Kidney tubule cell (primary cell): ENCODE measurements at places on chromosomes 1 and 21.
A peak's percentile ranks its signal among the peaks of the same experiment; 100 is the strongest.

GRCh38 chr21:34973685-34974084 lies 75.4 kb downstream of the RUNX1 start:
- DNase-seq = no peak

- DNase-seq = peak; percentile 57
Observed at GRCh38 chr1:155003227-155003765, 694 bp downstream of the ZBTB7B start.

- peak; percentile 55 for DNase-seq
Observed at GRCh38 chr1:19651141-19651737, 7.1 kb downstream of the NBL1 start.

- DNase-seq = peak; percentile 2
Observed at GRCh38 chr21:29939104-29939923, 482 bp downstream of the GRIK1 start.

DNA sequence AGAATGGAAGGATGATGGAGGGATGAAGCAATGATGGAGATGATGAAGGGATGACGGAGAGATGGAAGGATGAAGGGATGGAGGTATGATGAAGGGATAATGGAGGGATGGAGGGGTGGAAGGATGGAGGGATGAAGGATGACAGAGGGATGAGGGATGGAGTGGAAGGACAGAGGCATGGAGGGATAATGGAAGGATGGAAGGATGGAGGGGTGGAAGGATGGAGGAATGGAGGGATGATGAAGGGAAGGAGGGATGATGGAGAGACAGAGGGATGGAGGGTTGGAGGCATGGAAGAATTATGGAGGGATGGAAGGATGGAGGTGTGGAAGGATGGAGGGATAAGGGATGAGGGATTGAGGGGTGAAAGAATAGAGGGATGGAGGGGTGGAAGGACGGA lies 62.8 kb downstream of the KCNAB2 start:
- no peak for DNase-seq

DNA sequence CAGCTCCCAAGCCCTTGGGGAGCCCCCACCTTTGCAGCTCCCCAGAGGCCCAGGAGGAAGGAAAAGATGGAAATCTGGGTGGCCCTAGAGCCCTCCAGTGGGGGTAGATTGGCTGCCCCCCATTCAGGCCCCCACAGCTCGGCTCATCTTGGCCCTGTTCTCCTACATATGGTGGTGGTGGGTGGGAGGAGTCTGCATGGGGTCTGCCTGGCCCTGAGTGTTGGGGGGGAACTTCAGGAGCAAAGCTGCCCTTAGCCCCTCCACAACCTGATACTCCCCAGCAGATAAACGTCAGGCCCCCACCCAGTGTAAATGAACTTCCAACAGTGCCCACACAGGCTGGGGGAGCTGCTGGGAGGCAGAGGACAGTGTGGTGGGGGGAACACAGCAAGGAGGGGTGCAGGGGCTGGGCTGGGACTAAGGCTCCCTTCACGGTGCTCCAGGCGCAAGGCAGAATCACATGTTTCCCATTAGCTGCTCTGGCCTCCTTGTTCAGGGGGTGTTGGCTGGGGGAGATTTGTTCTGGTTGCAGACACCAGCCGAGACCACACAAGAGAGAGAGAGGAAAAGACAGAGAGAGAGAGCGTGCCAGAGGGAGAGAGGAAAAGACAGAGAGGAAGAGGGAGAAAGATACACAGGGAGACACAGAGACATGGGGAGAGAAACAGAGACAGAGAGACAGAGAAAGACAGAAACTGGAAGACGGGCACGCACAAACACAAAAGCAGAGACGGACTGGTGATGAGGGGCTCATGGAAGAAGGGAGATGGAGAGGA lies 42.6 kb downstream of the AHDC1 start:
- DNase-seq = no peak

DNA sequence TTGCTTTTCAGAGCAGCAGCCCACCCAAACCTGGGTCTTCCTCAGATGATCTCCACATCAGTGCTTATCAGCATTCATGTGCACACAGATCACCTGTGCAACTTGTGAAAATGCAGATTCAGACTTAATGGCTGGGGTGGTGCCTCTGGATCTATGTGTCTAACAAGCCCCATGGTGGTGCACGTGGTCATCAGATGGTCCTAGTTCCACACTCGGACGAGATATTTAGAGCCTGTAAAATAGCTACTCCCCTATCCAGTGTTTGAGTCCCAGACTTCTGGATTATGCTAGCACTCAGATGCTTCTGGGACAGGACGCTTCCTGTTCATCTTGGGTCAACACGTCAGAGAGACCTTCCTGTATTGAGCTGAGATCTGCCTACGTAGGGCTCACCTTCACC lies 114.2 kb downstream of the LIPI start:
- DNase-seq = no peak

DNA sequence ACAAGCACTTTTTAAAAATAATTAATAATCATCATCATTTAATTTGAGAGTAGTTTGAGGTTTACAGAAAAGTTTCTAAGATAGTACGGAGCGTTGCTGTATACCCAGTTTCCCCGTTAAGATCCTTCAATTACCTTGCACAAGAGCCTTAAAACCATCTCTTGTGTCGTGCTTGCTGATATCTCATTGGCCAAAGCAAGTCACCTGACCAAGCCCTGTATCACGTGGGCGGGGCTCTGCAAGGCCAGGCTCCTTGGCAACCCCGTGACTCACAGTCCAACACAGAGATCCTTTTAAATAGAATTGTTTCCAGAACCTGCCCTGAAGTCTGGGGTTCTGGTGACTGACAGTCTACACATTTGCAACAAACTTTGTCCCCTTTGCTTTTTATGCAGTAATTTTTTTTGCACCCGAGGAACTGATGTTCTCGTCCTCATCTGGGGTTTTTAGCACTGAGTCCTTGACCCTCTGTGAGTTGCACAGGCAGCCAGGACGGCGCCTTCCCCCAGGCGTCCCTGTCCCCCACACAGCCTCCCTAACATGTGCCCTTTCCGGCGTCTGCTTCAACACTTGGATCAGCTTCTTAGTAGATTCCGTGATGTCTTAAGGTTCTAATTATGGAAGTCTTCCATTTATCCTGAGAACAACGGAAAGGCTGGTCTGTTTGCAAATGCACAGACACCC lies 183.3 kb upstream of the TMEM51 start:
- DNase-seq = peak; percentile 90

DNA sequence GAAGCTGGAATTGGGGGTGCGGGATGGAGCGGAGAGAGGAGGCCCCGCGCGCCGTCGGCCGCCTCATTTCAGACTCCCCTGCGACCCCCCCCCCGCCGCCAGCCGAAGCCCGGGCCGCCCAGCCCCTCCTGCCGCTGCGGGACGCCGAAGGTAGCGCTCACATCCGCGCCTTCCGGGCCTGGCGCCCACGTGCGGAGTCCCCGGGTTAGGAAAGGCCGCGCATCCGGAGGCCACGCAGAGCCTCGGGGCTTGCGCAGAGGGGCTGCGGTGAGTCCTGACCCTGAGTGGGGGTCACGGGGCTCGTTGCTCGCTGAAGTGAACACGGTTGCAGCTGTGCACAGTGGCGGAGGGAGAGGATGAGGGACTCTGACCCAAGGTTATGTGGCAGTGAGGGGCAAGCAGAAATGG lies 552 bp upstream of the ZNF496 start:
- DNase-seq = peak; percentile 55

GRCh38 chr1:32339363-32339978 lies 3.4 kb upstream of the MARCKSL1 start:
- DNase-seq = peak; percentile 75

GRCh38 chr1:15066191-15066590 lies 87.4 kb upstream of the TMEM51 start:
- no peak for DNase-seq

DNA sequence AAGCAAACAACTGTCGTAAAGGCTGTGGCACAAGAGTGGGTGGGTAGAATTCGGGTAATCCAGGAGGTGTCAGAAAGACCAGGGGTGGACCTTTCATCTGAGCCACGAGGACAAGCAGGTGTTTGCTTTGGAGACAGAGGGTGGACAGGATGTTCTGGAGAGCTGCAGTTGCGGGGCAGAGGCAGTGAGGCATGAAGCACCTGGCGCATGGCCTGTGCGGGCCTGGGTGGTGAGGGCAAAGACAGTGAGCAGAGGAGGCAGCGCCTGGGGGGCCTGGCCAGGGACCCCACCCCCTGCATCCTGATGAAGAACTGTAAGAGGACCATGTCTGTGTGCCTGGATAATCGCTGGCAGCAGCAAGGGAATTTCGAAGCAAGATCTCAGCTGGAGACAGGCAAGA lies 24.9 kb downstream of the KIF26B start:
- peak; percentile 25 for DNase-seq

GRCh38 chr1:211965108-211965805 lies 70.1 kb downstream of the INTS7 start:
- no peak for DNase-seq

GRCh38 chr1:91404151-91405012 lies at the start of gene HFM1:
Gene HFM1 (minus strand): TSS chr1:91404837. CDS start chr1:91401082, 3,755 bp downstream.
- DNase-seq = peak; percentile 84

- DNase-seq = peak; percentile 69
Observed at GRCh38 chr1:209672705-209673630, 2.2 kb upstream of the G0S2 start.

- DNase-seq = peak; percentile 67
Observed at GRCh38 chr1:50474859-50475809, 51.9 kb upstream of the DMRTA2 start.

DNA sequence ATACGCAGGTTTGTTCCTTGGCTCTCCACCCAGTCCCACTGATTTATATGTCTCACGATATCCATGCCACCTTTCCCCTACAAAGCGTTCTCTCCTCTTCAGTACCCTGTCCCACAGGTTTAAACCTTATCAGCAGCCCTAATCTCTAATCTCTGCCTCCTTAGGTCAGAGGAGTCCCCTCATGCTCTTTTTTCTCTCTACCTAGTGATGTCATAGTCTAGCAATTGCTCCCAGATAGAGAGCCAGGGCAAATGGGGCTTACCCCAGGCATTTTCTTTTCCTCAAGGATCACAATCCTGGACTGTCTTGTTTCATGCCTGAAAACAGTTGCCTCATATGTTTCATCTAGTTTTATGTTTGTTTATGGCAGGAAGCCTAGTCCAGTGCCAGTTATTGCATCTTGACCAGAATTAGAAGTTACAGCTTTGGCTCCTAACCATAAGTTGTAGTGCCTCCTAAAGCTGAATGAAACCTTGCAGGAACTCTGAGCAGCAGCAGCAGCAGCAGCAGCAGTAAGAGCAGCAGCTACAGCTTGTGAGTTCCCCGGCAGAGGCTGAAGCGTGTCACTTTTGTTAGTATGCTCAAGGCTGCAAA lies 26.7 kb upstream of the TP53BP2 start:
- DNase-seq = no peak

DNA sequence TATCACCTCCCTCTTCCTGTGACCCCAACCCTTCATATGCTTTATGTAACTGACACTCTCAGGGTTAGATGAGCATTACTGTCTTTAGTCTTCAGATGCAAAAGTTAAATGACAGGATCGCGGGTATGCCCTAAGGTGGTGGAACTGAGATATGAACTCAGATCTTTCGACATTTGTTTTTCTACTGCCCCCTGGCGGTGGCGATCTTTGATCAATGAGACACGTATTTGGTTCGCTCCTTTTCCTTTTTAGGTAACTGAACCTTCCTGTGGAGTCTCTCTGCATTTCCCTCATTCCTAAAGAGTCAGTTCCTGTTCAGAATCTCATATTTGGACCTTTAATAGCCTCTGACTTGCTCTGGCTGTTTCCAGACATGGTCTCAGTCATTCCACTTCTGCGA lies 47.8 kb upstream of the ZP4 start:
- no peak for DNase-seq

- no peak for DNase-seq
Observed at GRCh38 chr1:168917309-168917708, 188.3 kb upstream of the DPT start.

DNA sequence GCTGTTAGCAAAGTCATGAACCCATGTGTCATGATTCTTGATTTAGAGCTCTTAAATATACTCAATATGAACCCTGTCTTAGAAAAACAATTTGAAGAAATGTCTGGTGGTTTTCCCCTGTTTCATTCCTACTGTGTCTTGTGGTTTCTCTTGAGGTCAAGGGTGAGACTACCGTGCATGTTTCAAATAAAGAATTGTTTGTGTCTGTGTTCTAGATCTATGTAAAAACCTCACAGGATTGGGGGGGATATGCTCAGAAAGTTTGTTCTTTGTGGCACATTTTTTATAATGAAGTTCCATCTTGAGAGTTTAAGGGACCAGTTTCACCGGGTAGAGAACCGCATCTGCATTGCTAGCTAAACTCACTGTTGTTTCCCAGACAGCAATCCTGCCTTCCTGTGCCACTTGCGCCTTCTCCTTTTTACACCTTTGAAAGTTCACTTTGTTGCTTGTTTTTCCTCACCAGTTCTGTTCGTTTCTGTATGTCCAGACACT lies 30.9 kb upstream of the CACYBP start:
- DNase-seq = peak; percentile 84

DNA sequence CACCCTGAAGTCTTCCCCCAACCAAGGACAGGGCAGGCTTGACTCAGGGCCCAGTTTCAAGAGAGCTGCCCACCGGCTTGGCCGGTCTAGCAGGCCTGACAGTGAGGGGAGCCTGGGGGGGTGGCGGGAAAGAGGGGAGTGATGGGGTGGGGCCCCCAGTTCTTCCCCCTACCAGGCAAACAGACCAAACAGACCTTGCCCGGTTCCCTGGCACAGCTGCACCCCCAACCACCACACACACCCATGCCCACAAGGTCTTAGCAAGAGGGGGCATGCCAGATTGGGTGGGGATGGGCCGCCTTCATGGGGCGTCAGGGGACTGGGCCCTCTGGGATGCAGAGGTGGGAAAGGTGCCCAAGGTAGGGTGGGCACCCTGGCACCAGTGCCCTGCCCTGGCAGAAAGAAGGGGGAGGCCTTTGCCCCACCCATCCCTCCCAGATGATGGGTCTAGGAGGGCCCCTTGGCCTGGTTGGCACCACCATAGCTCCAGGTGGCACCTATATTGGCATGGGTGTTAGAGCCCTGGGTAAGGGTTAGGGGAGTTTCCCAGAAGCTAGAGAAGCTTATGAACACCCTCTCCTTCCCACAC lies 8.9 kb downstream of the ZBTB7B start:
- no peak for DNase-seq

DNA sequence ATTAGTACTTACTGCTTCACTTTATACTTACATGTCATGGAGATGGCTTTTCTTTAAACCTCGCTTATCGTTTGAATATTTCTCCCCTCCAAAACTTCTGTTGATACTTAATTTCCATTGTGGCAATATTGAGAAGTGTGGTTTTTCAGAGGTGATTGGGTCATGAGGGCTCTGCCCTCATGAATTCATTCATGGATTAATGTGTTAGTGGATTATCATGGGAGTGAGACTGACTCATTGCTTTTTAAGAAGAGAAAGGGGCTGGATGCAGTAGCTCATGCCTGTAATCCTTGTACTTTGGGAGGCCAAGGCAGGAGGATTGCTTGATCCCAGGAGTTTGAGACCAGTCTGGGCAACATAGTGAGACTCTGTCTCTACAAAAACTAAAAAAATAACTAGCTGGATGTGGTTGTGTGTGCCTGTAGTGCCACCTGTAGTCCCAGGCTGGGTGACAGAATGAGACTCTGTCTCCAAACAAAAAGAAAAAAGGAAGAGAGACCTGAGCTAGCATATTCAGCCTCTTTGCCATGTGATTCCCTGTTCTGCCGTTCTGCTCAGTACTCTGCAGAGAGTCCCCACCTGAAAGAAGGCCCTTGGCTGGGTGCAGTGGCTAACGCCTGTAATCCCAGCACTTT lies 30.2 kb downstream of the RABGAP1L start:
- DNase-seq = no peak
